Karpas-422 (cell line): ENCODE measurements at places on chromosomes 7 and 10. TPM values are rescaled to one million over a fixed set of nuclear protein-coding genes. Genes with fewer than 3 reads are reported as not detected.
A peak's percentile ranks its signal among the peaks of the same experiment; 100 is the strongest.

Gene TPK1
- total RNA-seq: 2.8 and 11.5 TPM in 2 replicates

Gene SEMA3A
- total RNA-seq: not detected in 2 replicates

Gene COBL
- not detected in 2 replicates for total RNA-seq

Gene ATP5F1C
- 207 and 291 TPM in 2 replicates for total RNA-seq

DNA sequence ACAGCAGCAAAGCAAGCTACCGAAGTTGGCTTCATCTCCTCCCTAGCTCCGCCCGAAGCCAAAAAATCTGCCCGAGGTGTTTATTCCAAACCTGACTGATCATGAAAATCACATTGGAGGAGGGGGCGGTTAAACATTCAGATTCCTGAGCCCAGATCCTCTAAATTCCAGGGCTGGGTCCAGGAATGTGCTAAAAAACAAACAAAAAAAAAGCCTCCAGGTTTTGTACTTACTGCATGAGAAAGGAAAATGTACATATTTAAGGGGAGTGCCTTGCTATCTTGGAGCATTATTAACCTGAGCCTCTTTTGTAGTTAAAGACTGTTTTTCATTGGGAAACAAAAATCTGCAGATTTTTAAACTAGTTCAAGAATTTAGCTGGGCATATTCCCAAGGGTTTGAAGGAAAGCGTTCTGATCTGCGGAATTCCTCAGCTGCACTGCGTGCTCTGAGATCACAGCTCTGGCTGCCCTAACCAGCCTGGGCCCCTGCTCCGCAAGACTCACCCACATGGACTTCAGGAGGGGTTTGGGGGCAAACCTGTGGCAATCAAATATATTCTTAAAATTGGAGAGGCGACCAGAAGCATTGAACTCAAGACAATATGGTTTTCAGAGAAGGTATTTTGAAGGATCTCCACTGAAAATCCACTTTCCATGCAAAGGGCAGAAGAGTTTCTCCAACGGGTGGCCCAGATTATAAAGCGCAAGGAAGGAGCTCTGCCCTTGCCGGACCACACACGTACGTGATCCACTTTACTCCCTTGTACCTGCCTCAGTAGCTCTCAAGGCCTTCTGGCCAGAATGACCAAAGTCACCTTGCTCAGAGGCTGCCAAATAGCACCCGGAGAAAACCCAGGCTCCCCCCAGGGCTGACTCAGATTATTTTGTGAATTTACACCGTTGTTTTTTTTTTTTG is 10.0 kb upstream of the TNS3 start:
- DNase-seq: no peak
- H3K36me3 ChIP-seq: no peaks in the 10 kb centered on the region
- H3K27ac ChIP-seq: no peak overlapping the region
- H3K4me1 ChIP-seq: peaks cover 5% of the 10 kb centered on the region; the same call in 1 of the 2 replicates

Gene WAC
- total RNA-seq: 102 and 156 TPM in 2 replicates

Gene IKZF1
- 117 and 118 TPM in 2 replicates for total RNA-seq

- H3K4me1 ChIP-seq: no peaks in the 10 kb centered on the region
- H3K4me3 ChIP-seq: no peak overlapping the region
- no peak for DNase-seq
- no peaks in the 10 kb centered on the region for H3K27me3 ChIP-seq
These were observed 190.0 kb upstream of the LYZL2 start for GRCh38 chr10:30819341-30820181.

Gene SLC16A9
- not detected in 2 replicates for total RNA-seq

Gene AMZ1
- not detected in 2 replicates for total RNA-seq

Gene FBXO24
- 1.0 TPM in 1 of 2 replicates, not detected in the other for total RNA-seq

GRCh38 chr7:4883372-4884144 is at the start of gene RADIL:
RADIL (minus strand) TSS chr7:4883716; CDS start chr7:4878139, 5,577 bp downstream.
- H3K4me3 ChIP-seq: no peak within 1 kb of the TSS
- H3K27ac ChIP-seq: no peak within 1 kb of the TSS
- H3K36me3 ChIP-seq: no peaks in the 10 kb centered on the region
- no peaks in the 10 kb centered on the region for H3K27me3 ChIP-seq

Gene GTPBP10
- 15.7 and 26.8 TPM in 2 replicates for total RNA-seq

- no peak overlapping the region for H3K4me3 ChIP-seq
- no peaks in the 10 kb centered on the region for H3K27me3 ChIP-seq
- H3K27ac ChIP-seq: no peak overlapping the region
- no peaks in the 10 kb centered on the region for H3K36me3 ChIP-seq
These were observed 1250.6 kb downstream of the GATA3 start for GRCh38 chr10:9305018-9305655.

DNA sequence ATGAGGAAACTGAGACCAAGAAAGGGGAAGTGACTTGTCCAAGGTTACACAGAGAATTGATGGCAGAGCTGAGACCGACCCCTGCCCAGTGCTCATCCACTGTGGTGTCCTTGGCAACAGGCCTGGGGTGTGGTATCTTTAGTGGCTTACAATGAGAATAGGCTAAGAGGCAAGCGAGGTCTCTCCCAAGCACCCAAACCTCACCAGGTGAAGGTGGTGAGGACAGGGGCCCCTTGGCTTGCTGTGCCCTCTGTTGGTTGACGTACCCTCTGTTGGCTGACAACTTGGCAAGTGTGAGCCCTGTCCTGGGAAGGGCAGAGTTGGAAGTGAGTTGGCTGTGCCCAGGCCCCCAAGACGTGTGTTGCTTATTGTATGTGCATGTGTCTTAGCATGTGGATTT is 166.9 kb downstream of the GRK5 start:
- no peak for DNase-seq
- H3K36me3 ChIP-seq: no peaks in the 10 kb centered on the region
- H3K4me1 ChIP-seq: peaks cover 11% of the 10 kb centered on the region
- H3K27ac ChIP-seq: no peak overlapping the region

Gene TMEM213
- total RNA-seq: not detected in 2 replicates

DNA sequence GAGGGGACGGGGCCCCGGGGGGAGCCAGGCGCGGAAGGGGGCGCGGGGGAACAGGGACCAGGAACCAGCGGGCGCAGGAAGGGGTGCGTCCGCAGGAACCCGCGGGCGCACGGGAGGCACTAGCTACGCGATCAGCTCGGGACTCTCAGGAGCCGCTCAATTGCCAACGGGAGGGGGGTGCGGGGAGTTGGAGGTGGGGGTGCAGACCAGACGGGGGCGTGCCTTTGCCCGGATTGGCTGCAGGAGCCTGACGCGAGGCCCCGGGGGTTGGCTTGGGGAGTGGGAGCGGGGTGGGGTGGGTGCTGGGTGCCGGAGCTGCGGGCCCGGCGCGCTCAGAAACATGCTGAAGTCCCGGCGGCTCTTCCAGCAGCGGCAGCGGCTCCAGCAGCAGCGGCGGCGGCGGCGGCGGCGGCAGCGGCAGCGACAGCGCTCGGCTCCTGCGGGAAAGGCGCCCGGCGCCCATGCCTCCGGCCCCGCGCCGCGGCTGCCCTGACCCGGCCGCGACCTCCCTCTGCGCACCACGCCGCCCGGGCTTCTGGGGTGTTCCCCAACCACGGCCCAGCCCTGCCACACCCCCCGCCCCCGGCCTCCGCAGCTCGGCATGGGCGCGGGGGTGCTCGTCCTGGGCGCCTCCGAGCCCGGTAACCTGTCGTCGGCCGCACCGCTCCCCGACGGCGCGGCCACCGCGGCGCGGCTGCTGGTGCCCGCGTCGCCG is at the start of gene ADRB1:
Gene ADRB1, plus strand, starts transcription at position 335 of the 715 bp plus-strand sequence. Its CDS starts 267 bp downstream, at position 602.
- no peaks in the 10 kb centered on the region for H3K4me1 ChIP-seq
- H3K36me3 ChIP-seq: no peaks in the 10 kb centered on the region

DNA sequence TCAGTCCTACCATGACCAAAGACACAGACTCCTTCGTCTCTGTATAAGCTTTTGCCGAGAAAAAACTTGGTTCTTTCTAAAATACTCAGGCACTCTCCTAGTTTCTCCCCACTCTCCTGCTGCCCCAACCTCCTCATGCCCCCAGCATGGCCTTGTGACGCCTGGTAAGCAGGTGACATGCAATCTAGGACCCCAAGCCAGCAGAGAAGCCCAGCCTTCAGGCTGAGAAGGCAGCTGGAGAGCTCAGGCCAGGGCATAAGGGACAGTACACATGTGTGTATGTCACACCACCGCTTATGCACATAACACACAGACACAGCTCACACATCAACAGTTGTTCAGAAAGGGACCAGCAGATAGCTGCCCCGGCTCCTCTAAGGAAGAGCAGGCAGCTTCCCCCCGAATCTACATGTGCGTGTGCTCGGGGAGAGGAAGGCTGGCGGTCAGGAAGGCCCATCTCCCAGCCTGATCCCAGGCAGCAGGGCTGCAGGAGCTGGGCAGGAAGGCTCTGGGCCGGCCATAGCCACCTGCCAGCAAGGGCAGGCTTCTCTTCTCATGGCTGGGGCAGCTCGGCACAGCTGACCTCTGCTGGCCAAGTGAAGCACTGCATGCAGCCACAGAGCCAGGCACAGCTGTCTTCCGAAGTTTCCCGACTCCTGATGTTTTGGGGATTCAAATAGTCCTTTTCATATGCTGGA is 8.5 kb downstream of the DDX56 start:
- DNase-seq: peak; percentile 82
- H3K4me1 ChIP-seq: no peaks in the 10 kb centered on the region
- H3K36me3 ChIP-seq: peaks cover 37% of the 10 kb centered on the region
- no peak overlapping the region for H3K27ac ChIP-seq

Gene PSPH
- 121 and 200 TPM in 2 replicates for total RNA-seq

- no peaks in the 10 kb centered on the region for H3K27me3 ChIP-seq
- H3K36me3 ChIP-seq: no peaks in the 10 kb centered on the region
- no peak overlapping the region for H3K27ac ChIP-seq
- H3K4me1 ChIP-seq: no peaks in the 10 kb centered on the region
- no peak for DNase-seq
- no peak overlapping the region for H3K4me3 ChIP-seq
These were observed 226.3 kb upstream of the AGK start for GRCh38 chr7:141324870-141325269.

Gene PAX4
- total RNA-seq: not detected in 2 replicates

Gene TDRD1
- not detected in 2 replicates for total RNA-seq

Gene OIT3
- total RNA-seq: 0.65 TPM in 1 of 2 replicates, not detected in the other

DNA sequence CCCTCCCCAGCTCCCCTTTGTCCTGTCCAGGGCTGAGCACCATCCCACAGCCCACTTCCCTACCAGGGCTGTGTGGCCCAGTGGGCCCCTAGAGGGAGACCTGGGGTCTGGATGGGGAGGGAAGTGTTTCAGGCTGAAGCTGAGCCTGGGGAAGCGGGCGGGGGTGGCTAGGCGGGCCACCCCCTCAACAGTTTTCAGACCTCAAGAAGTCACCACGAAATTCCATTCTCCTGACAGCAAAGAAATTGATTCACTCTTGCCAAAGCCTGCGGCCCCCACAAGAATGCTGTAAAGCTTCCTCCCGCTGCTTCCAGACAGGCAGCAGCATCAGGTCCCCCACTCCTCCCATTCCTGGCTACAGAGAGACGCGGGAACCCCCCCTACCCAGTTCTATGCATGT is 2.5 kb upstream of the LFNG start:
- H3K27ac ChIP-seq: no peak overlapping the region
- H3K4me3 ChIP-seq: no peak overlapping the region
- H3K4me1 ChIP-seq: peaks cover 18% of the 10 kb centered on the region

Gene OSBPL3
- 120 and 149 TPM in 2 replicates for total RNA-seq

Gene DMTF1
- 94.3 and 179 TPM in 2 replicates for total RNA-seq

GRCh38 chr7:105011141-105011830 is 2.7 kb upstream of the KMT2E start:
- H3K4me3 ChIP-seq: peak overlapping the region; percentile 95
- peak overlapping the region; percentile 95 for H3K27ac ChIP-seq
- H3K27me3 ChIP-seq: no peaks in the 10 kb centered on the region
- peaks cover 54% of the 10 kb centered on the region for H3K4me1 ChIP-seq
- H3K36me3 ChIP-seq: peaks cover 27% of the 10 kb centered on the region; the same call in 1 of the 2 replicates

DNA sequence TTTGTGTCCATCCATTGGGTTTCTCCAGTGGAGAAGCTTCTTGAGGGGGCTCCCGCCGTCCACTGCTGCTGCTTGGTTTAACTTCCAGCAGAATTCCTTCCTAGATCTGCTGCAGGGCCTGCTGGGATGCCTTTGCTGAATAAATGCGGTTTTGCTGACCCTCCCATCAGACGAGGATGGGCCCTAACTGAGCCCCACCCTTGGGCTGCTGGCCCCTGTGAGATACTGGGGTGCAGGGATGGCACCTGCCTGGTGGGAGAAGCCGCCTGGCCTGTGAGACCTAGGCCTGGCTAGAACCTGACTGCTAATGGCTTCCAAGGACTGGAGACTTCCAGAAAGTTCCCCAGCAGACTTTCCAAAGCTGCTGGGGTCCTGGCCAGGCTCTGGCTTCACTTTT is 43.8 kb downstream of the ZNF467 start:
- H3K27me3 ChIP-seq: no peaks in the 10 kb centered on the region
- H3K27ac ChIP-seq: no peak overlapping the region
- no peaks in the 10 kb centered on the region for H3K36me3 ChIP-seq
- no peaks in the 10 kb centered on the region for H3K4me1 ChIP-seq

- H3K27ac ChIP-seq: peak overlapping the region; percentile 99
- peaks cover 49% of the 10 kb centered on the region for H3K4me1 ChIP-seq
- DNase-seq: no peak
- no peak overlapping the region for H3K4me3 ChIP-seq
- peaks cover 28% of the 10 kb centered on the region for H3K36me3 ChIP-seq
These were observed 18.0 kb downstream of the CDCA7L start for GRCh38 chr7:21927693-21928092.

GRCh38 chr10:93475871-93476270 is 6.3 kb downstream of the MYOF start:
- no peaks in the 10 kb centered on the region for H3K27me3 ChIP-seq
- no peak overlapping the region for H3K27ac ChIP-seq
- H3K4me3 ChIP-seq: no peak overlapping the region
- H3K4me1 ChIP-seq: peaks cover 8% of the 10 kb centered on the region

GRCh38 chr7:47254081-47254977 is 327.6 kb downstream of the TNS3 start:
- H3K4me1 ChIP-seq: no peaks in the 10 kb centered on the region
- no peaks in the 10 kb centered on the region for H3K27me3 ChIP-seq
- H3K36me3 ChIP-seq: no peaks in the 10 kb centered on the region
- H3K27ac ChIP-seq: no peak overlapping the region

DNA sequence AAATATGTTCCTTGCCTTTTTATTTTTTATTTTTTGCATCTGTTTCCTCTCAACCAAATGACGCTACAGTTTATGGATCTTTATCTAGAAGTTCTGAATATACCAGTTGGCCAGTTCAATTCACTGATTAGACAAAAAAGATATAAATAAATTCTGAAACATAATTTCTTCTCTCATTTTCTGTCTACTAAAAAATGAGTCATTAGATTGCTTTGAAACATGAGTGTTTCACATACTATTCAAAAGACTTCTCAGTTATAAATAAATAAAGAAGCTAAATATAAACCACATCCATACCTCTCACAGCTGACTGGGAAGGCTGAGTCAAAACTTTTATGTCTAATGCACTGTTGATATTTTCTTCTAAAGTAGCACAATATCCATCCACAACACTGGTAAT is 97.6 kb upstream of the GPR22 start:
- H3K4me1 ChIP-seq: no peaks in the 10 kb centered on the region
- no peak overlapping the region for H3K4me3 ChIP-seq
- DNase-seq: no peak
- H3K36me3 ChIP-seq: no peaks in the 10 kb centered on the region
- no peaks in the 10 kb centered on the region for H3K27me3 ChIP-seq
- no peak overlapping the region for H3K27ac ChIP-seq

DNA sequence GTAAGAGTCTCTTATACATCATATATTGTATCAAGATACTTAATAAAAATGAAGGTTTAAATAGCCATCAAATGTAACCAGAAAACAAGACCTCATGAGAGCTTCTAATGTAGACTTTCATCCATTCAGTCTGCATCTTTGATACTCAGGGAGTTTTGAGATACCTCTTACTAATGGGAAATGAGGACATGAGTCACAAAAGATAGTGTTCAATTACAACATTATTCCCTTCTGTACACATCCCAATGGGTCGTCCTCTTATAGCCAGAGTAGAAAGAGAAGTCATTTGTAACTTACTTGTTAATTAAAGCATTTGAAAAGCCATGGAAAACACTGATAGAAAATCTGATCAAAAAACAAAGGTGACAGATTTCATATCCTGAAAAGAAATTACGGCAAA is 19.4 kb downstream of the SHTN1 start:
- no peaks in the 10 kb centered on the region for H3K4me1 ChIP-seq
- DNase-seq: no peak
- no peak overlapping the region for H3K4me3 ChIP-seq
- H3K27me3 ChIP-seq: no peaks in the 10 kb centered on the region

Gene SYT15B
- total RNA-seq: 0.11 TPM in 1 of 2 replicates, not detected in the other
